NCI-H1105 (cell line): ENCODE measurements at places on chromosomes 3 and 15.

DNA sequence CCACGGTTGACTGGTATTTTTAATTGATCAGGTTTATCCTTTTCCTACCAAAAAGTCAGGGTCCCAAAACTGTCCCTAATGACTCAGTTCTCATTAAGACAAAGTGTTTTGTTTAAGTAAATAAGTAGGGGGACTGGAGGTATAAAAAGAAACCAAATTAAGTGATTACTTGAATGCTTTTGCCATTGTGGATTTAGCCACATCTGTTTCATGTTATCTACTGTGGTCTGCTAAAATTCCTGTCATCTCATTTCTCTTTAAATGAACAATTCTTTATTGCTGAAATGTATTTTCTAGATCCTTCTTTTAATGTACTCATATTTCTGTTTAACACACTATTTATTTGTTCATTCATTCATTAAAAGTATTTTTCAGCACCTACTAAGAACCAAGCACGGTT lies 625.9 kb upstream of the ADAMTS9 start:
- DNase-seq: no peak

DNA sequence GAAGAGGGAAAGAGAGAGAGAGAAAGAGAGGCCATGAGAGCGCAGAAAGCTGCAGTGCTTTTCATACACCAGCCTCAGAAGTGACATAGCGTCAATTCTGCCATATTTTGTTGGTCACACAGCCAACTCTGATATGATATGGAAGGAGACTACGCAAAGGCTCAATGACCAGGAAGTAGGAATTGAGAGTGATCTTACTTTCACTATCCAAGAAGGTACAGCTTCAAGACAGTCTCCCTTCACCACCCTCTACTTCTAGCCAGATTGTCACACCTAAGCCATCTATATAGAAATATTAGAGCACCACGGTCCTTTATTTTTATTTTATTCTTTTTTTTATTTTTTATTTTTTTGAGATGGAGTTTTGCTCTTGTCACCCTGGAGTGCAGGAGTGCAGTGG lies 21.1 kb downstream of the PARP15 start:
- DNase-seq: no peak

- no peak for DNase-seq
These were observed 3.5 kb downstream of the SERINC4 start for GRCh38 chr15:43796566-43796965.

GRCh38 chr15:99514306-99514705 lies 51.5 kb upstream of the MEF2A start:
- no peak for DNase-seq

DNA sequence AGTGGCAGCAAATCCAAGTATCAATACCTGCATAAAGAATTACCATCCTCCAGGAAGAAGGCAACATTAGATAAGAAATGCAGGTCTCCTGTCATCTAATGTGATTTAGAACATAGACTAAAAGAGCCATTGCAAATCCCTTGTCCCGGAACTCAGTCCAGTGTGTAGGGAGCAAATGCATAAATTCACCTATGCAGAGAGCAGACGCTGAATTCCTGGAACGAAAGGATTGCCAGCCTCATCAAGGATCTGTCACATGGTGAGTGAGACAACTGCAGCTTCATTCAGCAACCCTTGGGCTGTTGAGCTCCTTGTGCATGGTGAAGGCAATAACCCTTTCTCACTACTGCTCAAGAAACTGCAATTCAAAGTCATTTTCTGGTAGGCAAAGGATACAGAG lies 696.8 kb upstream of the CFAP20DC start:
- no peak for DNase-seq

GRCh38 chr3:143538577-143538981 lies 309.7 kb downstream of the SLC9A9 start:
- no peak for DNase-seq

GRCh38 chr15:83282776-83283137 lies 1.7 kb downstream of the BNC1 start:
- DNase-seq: no peak

GRCh38 chr3:135784557-135784956 lies 181.0 kb upstream of the PPP2R3A start:
- DNase-seq: no peak

DNA sequence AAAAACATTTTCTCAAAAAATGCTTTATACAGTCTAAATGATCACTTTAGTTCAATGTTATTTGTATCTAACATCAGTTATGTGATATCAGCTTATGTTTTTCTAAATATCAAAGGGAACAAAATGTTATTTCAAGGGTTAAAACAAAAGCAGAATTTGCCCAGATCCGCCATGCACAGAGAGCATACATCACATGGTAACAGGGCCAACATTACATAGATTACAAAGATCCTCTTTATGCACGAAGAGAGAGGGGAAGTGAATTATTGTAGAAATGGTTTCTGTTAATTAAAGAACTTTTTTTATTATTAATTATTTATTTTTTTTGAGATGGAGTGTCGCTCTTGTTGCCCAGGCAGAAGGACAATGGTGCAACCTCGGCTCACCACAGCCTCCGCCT lies 100.8 kb upstream of the MME start:
- DNase-seq: no peak

- DNase-seq: no peak
These were observed 855 bp upstream of the ABHD5 start for GRCh38 chr3:43689766-43690399.

GRCh38 chr3:48402281-48402732 lies 27.6 kb downstream of the PLXNB1 start:
- DNase-seq: no peak

GRCh38 chr3:152682477-152682876 lies 152.5 kb upstream of the P2RY1 start:
- DNase-seq: no peak

GRCh38 chr15:57626713-57627440 lies 35.2 kb downstream of the MYZAP start:
- DNase-seq: no peak

DNA sequence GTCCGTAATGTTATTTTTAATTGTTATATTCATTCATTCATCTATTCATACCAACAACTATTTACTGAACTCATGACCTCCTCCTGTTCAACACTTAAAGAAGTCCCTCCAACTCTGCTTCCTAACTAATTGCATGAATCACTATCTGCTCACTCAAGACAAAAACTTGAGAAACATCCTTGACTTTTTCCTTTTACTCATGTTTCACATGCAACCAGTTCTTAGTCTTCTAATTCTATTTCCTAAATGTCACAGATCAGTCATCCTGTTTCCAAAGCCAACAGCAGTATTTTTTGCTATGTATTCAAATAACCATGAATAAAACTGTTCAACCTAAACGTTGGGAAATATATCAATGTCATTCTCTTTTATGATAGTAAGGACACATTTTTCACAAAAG lies 124.6 kb upstream of the GBE1 start:
- DNase-seq: no peak

DNA sequence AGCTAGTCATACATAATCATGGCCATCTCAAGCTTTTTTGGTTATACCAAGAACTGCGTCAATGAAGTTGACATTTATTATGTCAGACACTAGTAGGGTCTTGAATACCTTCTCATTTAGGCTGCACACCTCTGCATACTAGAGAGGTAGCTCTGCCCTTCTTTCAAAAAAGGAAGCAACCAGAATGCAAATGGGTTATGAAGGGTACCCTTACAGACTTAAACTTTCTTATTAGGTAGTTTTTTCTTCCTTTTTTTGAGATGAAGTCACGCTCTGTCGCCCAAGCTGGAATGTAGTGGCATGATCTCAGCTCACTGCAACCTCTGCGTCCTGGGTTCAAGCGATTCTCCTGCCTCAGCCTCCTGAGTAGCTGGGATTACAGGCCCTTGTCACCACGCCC lies 3.3 kb downstream of the PCNP start:
- no peak for DNase-seq

GRCh38 chr3:125032100-125032643 lies 23.6 kb downstream of the HEG1 start:
- no peak for DNase-seq
